OCI-M1 (cell line): ENCODE measurements at places on chromosomes 6 and 20.

DNA sequence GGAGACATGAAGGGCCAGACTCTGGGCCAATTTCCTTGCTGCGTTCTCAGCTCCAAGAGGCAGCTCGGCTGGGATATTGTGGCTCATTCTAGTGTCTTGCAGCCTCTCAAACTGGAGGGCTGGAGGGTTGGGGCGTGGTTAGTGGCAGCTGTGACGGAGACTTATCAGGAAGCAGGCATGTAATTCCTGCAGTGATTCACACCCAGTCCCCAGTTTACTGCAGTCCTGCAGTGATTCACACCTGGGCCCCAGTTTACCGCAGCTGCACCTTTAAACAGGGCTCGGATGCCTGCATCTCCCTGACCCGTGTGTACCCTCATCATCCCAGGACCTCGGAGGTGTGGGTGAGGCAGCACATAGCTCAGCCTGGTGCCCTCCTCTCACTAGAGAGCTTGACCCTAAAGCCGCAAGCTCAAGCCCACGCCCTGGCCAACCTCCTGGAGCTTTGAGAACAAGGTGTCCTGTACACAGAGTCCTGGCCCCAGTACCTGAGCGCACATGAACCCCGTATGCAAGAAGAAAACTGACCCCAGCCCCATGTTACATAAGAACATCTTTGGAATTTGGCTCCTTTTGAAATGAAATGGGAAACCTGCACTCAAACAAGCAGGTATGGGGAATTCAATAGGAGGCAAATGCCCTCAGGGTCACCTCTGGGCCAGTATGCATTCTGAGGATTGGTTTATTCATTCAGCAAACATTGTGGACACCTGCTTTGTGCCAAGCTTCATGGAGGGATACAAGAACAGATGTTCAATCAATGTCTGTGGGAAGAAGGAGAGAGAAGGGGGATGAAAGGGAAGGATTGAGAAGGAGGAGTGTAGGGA lies 55.3 kb upstream of the FAM83D start:
- no peak for DNase-seq

DNA sequence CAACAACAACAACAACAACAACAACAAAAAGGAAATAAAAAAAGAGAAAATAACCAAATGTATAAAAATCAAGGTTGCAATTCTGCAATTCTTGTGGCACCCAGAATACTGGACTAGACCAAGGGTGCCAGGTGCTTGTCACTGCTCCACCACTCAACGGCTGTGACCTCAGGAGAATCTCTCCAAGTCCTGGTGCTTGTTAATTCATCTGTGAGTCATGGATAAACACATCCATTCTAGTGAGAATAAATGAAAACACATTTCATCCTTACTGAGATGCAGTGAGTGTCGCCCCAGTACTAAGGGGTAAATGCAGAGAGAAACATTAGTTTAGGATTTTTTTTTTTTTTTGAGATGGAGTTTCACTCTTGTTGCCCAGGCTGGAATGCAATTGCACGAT lies 32.0 kb downstream of the HLA-C start:
- no peak for DNase-seq

GRCh38 chr6:155647354-155647753 lies 191.7 kb upstream of the NOX3 start:
- no peak for DNase-seq

- no peak for DNase-seq
Observed at GRCh38 chr20:35370751-35371150, 41.0 kb downstream of the UQCC1 start.
